ENCODE measurements at places on chromosomes 2 and 18.
A peak's percentile ranks its signal among the peaks of the same experiment; 100 is the strongest.

DNA sequence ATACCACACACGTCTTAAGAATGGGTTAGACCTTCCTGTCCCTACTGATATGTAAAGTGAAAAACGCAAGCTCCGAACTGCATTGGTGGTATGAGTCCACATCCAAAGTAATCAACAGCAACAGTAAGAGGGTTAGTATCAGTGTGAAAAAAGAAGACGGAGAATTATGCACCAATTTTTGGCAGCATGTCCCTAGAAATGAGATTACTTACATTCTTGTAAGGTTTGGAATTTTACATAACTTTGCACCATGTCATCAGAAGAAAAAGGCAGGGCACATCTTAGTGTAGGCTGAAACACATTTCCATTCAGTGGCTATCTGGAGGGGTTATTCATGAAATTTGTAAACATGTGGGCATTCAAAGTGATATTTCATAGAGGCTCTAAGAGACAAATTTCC is 88.2 kb downstream of the LONRF2 start:
- peak; percentile 22 for DNase-seq

- DNase-seq, result no peak
Measured at GRCh38 chr18:1464444-1465217, 560.0 kb downstream of the ADCYAP1 start.

DNA sequence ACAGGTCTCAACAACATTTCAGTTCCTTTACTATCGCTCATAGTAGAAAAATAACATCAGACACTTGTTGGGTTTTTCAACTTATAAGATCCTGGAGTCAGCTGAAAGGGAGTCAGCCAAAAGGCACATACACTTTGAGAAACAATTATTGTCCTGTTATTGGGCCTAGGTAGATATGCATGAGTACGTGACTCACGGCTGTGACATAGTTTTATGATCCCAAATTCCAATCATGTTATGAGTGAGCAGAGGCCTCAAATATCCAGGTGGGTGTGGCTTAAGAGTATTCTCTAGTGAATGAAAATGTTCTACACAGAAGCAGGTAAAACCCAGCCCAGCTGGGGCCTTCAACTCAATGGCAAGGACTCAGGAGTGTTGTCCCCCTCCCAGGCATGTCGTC is 27.2 kb downstream of the SERPINB8 start:
- no peak for DNase-seq

DNA sequence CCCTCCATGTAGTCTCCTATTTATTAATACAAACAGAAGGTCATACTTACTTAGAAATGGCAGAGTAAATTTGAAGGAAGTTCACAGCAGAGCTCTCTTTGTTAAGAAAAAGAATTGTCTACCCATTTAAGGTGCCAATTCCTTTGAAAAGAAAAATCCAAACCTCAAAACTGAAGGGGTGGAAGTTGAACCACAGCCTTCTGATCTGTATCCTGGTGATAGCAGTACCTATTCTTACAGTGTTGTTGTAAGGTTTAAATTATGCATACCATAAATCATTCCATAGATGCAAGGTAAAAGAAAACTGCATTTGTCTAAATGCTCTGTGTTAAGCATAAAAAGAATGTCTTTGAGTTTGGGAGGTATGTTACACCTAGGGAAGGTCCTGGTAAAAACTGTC is 47.6 kb downstream of the COBLL1 start:
- no peak for DNase-seq

- DNase-seq, result no peak
Measured at GRCh38 chr2:135776367-135776766, 34.7 kb downstream of the UBXN4 start.

- DNase-seq, result no peak
Measured at GRCh38 chr2:24912523-24912922, 7.5 kb downstream of the ADCY3 start.

DNA sequence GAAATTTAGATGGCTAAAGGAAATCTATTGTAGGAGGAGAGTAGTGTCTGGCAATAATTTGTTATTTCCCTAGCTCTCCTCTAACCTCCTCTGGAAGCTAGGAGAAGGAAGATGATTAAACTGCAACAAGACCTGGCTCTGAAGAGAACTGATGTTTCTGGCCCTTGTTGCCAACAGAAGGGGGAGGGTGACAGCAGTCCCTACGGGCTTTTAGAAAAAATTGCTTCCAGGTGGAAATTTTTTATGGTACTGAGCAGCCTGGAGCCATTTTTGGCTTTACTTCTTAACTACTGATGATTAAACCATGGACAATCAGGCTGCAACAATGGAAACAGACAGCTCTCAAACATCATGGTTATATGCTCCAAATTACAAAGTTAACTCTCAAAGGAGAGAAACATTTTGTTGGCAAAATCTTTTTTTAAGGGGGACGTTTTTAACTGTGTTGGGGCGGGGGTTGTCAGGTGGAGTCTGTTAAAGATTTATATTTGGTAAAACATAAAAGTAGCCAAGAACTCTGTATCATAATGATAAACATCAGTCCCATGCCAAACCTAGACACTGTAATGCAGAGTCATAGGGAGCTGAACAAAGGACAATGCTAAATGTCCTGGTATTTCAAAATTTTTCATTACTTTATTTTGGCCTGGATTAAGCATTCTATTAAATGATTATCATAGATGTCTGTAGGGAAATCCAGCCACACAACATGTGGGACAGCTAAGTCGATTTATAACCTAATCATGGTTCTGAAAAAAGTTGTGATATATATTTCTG is 70.0 kb downstream of the EXOC6B start:
- peak; percentile 42 for DNase-seq

- DNase-seq, result no peak
Measured at GRCh38 chr18:72673242-72673641, 129.1 kb upstream of the CBLN2 start.

GRCh38 chr2:275466-275865 is 10.7 kb downstream of the ACP1 start:
- no peak for DNase-seq

Data from fibroblast of skin of left quadriceps (primary cell).